ENCODE measurements at places on chromosomes 16 and 17.
A peak's percentile ranks its signal among the peaks of the same experiment; 100 is the strongest.

DNA sequence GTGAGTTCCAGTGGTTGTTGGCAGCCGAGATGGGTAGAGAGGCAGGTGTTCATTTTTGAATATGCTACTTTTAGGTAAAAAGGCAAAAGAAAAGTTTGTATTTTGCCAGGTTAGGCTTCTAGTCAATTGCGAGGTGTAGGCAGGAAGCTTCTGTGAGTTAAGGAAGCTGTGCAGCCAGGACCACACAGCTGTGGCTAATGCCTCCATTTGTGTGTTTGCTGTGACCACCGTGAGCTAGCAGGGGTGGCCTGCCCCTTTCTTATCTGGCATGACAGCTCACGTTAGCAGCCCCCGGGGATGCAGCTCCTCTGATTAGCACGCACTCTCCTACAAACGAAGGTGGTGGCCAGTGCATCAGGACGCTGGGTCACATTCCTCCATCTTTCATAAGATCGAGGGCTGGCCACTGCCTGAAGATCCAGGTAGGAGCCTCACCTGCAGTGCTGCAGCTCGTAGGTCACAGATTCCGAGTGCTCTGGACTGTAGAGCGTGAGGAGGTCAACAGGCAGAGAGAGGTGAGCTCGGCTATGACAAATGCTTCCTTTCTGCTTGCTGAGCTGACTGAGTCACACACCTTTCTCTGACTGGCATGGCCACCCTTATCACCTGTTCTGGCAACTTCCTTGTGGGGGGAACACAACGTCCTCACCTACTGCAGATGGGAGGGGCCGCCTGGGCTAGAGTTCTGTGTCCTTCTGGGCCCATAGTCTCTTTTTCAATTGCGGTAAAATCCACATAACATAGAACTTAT lies 244.4 kb downstream of the HS3ST3B1 start:
- DNase-seq, result no peak

GRCh38 chr17:80168371-80168770 lies 1.5 kb upstream of the CARD14 start:
- no peak for DNase-seq

GRCh38 chr17:37827905-37828650 lies 83.2 kb upstream of the HNF1B start:
- DNase-seq, result no peak

GRCh38 chr16:73027685-73028111 lies 20.2 kb downstream of the ZFHX3 start:
- DNase-seq, result no peak

- peak; percentile 56 for DNase-seq
Measured at GRCh38 chr16:25192096-25192495, 24.7 kb upstream of the AQP8 start.

DNA sequence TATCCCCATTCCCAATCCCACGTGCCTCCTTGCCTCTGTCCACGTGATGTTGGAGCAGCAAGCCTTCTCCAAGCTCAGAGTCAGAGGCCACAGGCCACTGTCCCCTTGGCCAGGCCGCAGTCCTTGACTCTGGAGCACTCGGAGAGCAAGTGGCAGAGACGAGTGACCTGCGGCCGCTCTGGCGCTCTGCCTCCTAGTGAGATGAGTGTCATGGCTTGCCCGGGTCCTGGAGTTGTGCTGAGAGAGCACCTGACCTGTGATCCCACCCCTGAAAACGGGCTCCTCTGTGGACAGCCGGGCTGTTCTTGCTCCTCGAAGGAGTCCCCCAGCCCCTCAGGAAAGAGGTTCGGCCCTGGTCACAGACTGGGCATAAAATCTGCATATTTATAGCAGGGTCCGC lies 10.0 kb upstream of the FASN start:
- no peak for DNase-seq

DNA sequence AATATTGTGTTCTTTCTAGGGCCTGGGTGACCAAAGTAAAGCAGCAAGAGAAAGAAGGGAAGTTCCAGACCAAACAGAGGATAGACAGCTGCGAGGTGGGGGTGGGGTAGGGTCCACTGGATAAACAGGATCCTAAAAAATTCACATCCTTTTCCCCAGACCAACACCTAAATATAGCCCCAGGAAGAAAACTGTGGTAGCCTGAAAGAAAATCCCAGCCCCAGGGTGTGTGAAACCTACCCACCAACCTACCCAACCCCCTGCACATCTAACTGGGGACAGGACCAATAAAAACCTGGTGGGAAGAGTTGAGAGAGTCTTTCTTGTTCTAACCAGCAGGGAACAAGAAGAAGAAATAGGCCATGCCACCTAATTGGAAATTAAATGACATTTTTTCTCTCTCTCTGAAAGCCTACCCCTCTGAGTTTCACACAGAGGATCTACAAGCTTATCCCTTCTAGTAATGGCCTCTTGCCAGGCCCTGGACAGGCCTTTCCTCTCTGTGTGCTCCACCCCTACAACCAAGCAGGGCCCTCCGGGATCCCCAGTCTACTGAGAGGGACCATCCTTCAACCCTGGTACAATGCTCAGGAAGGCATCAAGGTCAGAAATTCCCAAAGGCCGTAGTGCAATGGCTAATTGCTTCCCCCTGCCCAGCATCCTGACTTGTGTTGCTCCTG lies 12.0 kb downstream of the MYO18A start:
- no peak for DNase-seq

GRCh38 chr16:8110572-8111514 lies 479.5 kb downstream of the TMEM114 start:
- no peak for DNase-seq

- no peak for DNase-seq
Measured at GRCh38 chr17:64638552-64639203, 23.4 kb downstream of the SMURF2 start.

- DNase-seq, result no peak
Measured at GRCh38 chr17:34913001-34913400, 48.3 kb downstream of the CCT6B start.

- no peak for DNase-seq
Measured at GRCh38 chr16:19984135-19984534, 89.6 kb downstream of the GPR139 start.

- DNase-seq, result peak; percentile 82
Measured at GRCh38 chr17:69757688-69758430, 317.2 kb upstream of the KCNJ16 start.

Data from AG08395 (cell line).